Left hindlimb (tissue), 1 donor: ENCODE measurements at places on chromosomes 16 and 17.

GRCh38 chr16:47258874-47259461 lies 115.2 kb upstream of the NETO2 start:
- no peak for DNase-seq

DNA sequence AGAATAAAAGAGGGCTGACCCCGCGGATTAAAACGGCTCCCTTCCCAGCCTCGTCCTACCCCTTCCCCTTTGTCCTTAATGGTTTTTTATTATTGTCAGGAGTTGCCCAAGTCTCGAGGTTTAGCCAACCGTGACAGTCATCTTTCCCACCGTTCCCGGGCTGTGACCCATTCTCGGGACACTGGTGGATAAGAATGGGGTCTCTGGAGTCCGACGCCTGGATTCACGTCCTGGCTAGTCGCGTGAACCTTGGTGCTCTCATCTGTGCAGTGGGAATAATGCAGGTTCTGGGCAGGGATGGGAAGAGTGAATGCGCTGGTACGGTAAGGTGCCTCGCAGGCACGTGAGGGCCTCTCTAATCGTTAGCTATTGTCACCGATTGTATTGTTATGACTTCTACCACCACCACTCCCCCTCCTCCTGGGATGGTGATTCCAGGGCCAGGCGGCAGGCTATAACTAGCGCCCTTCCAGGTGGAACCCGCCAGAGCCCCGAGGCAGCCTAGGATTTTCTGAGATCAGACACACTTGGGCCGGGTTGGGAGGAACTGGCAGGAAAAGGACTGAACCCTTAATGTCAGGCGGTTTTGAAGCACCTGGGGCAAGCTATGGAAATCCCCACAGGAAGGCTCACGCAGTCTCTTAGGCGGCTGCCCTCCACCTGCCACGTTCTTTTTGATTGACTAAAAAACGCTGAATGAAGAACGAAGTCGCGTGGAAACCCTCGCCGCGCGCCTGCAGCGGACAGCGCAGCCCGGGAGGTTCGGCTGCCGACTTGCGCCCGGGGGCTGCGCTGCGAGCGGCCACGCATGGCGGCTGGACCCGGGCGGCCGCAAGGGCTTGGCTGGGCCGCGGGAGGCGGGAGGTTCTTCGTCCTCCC lies 2.7 kb downstream of the HS3ST3B1 start:
- DNase-seq: peak; percentile 37

DNA sequence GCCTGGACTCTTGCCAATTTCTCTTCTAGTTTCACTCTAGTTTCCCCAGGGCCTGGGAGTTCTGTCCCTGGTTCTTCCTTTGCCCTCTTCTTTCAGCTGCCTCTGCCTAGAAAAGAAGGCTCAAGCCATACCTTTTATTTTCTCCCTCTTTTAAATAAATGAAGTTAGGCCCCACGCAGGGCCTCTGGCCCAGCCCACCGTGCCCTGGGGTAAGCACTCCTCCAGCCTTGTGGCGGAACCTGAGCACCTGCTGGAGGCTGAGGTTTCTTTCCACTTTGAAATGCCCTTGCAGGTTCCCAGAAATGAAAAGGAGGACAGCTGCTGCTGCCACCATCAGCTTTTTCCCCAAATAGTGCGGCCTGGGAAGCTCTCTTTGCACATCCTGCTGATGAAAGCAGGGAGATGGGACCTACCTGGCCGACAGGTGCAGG lies 139.4 kb downstream of the CCDC182 start:
- no peak for DNase-seq

DNA sequence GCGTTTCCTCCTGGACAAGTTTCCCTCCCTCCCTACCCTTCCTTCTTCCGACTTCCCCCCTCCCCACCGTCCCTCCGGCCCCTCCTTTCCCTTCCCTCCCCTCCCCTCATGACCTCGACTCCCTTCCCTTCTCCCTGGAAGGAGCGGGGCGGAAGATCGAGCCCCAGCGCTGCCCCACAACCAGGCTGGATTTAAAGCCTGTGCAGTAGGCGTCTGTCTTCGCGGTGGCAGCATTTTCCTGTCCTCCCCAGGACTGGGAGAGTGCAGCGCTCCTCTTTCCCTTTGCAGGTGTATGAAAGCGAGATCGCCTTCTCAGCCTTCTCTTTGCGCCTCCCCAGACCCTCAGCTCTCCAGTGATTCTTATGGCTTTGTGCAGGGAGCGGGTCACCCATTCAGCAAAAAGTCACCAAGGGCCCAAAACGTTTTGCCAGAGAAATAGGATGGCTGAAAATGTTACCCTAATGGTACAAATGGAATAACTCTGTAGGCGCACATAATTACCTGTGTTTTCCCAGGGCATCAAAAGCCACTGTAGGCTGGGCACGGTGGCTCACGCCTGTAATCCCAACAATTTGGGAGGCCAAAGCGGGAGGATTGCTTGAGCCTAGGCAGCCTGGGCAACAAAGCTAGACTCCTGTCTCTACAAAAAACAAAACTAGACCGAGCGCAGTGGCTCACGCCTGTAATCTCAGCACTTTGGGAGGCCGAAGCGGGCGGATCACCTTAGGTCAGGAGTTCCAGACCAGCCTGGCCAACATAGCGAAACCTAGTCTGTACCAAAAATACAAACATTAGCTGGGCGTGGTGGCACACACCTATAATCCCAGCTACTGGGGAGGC lies 40.8 kb downstream of the SLFN12L start:
- DNase-seq: no peak

DNA sequence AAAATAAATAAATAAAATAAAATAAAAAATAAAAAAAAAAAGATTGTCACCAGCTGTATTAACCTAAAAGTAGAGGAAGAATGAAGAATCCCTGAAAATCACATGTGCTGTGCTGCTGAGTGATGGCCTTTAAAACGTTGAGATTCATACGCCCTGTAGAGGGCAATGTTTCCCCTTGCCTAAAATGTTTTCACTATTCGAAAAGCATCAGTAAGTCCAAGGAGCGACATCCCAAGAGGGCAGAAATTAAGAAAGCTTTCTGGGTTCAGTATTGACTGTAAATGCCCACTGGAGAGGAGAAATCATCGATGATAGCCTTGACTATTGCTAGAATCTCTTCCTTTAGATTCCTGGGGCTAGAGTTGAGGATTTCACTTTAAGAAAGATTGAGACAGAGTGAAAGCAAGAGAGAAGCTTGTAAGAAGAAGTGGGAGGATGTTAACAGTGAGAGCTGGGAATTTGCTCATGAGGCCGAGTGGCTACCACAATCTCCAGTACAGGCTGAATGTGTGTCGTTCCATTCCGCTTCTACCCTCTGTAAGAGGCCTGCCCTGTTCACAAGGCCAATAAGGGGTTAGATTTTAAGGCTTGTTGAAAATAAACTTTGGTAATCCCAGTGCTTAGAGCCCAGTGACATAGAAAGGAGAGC lies 170.8 kb upstream of the FAM20A start:
- no peak for DNase-seq

DNA sequence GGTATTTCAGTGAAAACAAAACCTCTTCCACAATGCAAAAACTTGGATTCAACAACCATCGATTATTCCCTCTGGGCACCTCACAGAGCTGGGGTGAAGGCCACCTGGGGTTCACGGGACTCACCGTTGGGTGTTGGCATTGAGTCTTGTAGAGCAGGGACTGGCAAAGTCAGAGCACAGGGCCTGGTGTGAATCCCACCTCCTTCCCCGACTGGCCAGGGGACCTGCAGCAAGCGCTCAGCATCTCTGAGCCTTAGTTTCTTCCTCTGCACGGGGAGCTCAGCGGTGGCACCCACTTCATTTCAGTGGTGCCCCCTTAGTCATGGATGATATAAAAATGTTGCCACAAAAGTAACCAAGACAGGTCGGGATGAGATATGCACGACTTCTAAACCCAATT lies 100.4 kb downstream of the METRNL start:
- no peak for DNase-seq

DNA sequence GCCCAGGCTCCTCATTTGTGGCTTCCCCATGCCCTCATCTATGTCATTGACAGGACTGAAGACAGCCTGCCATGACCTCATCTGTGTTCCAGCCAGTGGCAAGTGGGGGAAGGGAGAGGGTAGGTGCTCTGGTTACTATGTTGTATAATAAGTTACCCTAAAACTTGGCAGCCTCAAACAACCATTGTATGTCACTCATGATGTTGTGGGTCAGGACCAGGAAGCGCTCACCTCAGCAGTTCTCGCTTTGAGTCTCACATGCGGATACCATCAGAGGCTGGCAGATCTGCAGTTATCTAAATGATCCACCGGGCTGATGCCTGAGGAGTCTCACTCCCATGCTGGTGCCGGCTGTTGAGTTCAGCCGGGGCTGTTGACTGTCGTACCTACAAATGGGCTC lies 89.0 kb upstream of the TMEM97 start:
- DNase-seq: no peak

DNA sequence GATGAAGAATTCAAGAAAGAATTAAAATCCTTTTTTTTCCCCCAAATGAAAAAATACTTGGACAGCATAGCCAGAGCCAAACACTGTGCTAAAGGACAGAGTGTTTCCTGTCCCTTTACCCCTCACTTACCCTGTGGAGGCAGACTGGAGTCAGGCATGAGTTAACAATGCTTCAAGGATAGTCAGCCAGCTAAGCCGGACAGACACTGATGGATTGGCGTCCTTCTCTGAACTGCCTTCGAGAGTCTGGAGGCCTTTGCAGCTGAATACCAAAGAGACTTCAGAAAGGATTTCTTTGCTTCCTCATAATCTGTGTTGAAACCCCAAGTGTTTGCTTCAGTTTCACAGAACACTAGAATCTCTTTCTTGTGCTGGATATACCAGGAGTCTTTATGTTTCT lies 4.6 kb downstream of the METTL9 start:
- DNase-seq: no peak

GRCh38 chr17:32876417-32877163 lies at the start of gene MYO1D:
TSS of gene MYO1D (minus strand) at chr17:32877124. CDS start at chr17:32876872, 252 bp downstream.
- peak; percentile 67 for DNase-seq

DNA sequence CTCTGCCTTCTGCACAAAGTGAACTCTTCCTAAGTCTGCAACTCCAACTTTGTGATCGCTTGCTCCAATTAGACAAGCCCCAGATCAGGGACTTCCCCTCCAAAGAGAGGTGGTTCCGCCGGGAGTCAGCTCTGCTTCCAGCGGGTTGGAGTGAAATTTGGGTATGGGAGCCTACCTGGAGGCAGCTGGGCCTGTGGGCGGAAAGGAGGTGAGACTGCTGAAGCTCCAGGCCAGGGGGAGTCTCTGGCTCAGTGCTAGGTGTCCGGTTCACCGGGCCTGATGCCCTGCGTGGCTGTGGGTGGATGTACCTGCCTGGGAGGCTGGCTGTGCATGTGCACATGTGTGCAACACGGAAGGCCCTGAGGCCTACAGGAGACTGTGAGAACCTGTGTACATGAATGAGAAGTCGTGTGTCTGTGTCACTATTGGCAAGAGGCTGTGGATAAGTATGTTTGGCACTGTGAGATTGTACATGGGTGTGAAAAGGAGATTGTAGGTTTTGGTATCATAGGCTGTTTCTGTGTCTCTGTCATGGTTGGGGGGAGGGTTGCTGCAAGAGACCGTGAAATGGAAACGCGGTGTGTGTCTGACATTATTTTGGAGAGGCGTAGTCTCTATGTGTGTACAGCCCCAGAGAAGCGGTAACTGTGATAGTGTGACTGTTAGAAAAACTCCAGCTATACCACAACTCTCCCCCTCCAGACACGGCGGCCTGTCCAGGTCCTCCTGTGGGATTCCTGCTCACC lies 4.2 kb downstream of the LHX1 start:
- DNase-seq: no peak

DNA sequence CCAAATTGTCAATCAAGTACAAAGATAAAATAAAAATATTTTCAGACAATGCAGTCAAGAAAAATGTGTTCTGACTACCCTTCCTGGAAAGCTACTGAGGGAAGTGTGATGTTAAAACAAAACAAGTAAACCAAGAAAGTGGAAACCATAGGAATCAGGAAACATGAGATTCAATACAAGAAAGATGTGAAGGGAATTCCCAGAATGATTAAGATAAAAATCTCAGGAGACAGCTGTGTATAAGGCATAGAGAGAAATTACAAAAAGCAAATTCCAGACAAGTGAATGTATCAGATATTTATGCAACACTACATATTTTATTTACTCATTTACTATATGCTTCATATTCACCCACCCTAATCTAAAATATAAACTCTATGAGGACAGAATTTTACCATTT lies 32.2 kb downstream of the TRIM37 start:
- no peak for DNase-seq

DNA sequence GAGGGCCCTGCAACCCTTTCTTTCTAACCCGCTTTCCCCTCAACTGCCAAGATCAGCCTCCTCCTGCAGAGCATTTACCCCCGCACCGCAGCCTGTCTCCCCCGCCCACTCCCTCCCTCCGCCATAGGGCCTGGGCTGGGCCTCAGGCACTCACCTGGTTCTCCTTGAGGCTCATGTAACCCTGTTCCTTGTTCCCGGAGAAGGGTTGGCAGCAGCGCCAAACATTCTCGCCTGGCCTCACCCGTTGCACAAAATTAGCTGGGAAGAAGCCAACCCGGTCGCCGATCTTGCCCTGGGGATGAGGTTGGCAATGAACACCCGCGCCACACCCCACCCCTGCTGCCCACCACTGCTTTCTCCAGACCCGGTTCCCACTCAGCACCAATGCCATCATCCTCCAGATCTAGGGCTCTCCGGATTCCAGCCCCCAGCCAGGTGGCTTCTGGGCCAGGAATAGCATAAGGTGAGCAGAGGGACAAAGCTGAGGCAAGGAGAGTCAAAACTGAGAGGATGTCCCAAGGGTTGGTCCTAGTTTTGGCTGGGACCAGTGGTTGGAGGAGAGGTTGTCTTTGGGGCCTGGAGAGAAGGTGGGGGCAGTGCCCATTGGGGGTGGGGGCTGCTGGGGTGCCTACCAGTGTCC lies 12.8 kb downstream of the STAC2 start:
- peak; percentile 25 for DNase-seq

DNA sequence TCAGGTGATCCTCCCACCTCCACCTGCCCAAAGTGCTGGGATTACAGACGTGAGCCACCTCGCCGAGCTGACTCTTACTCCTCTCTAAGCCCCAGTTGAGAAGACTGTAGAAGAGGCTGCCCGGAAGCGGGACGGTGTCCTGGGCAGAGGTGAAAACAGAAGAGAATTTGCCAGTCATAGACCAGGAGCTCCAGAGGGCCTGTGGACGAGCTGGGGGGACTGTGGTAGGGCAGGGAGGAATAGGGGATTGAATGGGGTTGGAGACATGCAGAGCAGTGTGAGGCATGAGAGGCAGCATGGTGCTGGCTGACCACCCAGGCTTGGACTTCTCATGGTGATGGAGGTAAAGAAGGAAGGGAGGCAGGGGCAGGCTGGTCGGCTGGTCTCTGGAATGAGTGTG lies 17.1 kb upstream of the PHB1 start:
- DNase-seq: no peak

DNA sequence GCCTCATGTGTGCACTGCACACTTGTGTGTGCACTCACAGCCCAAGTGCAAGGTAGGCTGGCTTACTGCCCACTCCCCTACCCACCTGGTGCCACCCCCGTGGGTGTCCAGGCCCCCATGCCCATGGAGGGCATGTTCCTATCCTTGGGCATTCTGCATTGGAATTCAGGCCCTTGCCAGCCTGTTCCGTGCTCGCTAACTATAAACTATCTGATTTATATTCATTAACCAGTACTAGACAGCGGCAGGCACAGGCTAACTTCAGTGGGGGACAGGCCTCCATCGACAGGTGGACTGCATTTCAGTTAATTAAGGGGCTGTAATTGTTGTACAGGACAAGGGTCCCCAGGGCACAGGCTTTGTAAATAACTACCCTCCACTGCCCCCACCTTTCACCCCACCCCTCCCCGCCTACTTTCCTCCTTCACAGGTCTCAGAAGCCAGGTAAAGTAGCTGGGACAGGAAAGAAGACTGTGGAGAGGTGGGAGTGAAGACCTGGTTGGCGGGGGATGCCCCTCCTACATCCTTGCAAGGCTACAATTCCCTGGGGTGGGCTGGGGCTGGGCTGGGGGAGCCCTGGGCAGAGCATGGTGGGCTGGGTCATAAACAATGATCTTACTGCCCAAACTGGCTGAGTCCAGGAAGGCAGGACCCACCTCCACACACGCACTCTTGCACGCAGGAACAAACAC lies 119.0 kb upstream of the LHX1 start:
- no peak for DNase-seq
